ENCODE measurements at places on chromosomes 4 and X. TPM values are rescaled to one million over a fixed set of nuclear protein-coding genes. Genes with fewer than 3 reads are reported as not detected.

Gene CSTF2
- 11.4 TPM for total RNA-seq

Gene COX7B2
- total RNA-seq: not detected

Gene TMEM255A
- total RNA-seq: under 0.01 TPM

Gene LRP2BP
- total RNA-seq: 0.51 TPM

Gene H2BW2
- total RNA-seq: not detected

Gene UVSSA
- 4.6 TPM for total RNA-seq

Gene PPBP
- total RNA-seq: not detected

Gene EVC
- 39.0 TPM for total RNA-seq

Gene KLHL34
- not detected for total RNA-seq

Gene MAGEA12
- not detected for total RNA-seq

Gene MAGEB3
- not detected for total RNA-seq

Gene EOLA2
- total RNA-seq: 17.2 TPM

Gene ESX1
- not detected for total RNA-seq

Gene AADAT
- total RNA-seq: 3.5 TPM

Gene SLC34A2
- not detected for total RNA-seq

Gene MAGEA2B
- total RNA-seq: not detected

Gene FREM3
- total RNA-seq: not detected

Gene FBXO8
- total RNA-seq: 46.1 TPM

Gene C4orf46
- total RNA-seq: 11.2 TPM

Gene GJB1
- not detected for total RNA-seq

Gene CT55
- not detected for total RNA-seq

Gene FAM9B
- not detected for total RNA-seq

Gene XK
- 0.17 TPM for total RNA-seq

Gene HSPA4L
- 8.5 TPM for total RNA-seq

Gene BEX2
- 2.8 TPM for total RNA-seq

Gene ITIH6
- total RNA-seq: not detected

Gene TBX22
- not detected for total RNA-seq

Gene RPGR
- 5.1 TPM for total RNA-seq

Gene RAB33A
- 18.3 TPM for total RNA-seq

Gene GABRG1
- total RNA-seq: not detected

Gene ZDHHC15
- total RNA-seq: 0.17 TPM

Gene AKAP17A
- 17.8 TPM for total RNA-seq

Gene PPEF2
- not detected for total RNA-seq

Gene GRXCR1
- not detected for total RNA-seq

Gene RBM46
- total RNA-seq: not detected

Gene FAM47E
- total RNA-seq: 1.0 TPM

Gene TMEM128
- 21.3 TPM for total RNA-seq

Gene HNRNPDL
- 161 TPM for total RNA-seq

Gene CNKSR2
- 0.33 TPM for total RNA-seq

Gene GABRE
- 23.1 TPM for total RNA-seq

Gene RRH
- under 0.01 TPM for total RNA-seq

Gene DCAF8L2
- not detected for total RNA-seq

Gene PSAPL1
- not detected for total RNA-seq

Gene YY2
- total RNA-seq: 1.0 TPM

Gene ITM2A
- total RNA-seq: 0.17 TPM

Gene SLC10A6
- 0.51 TPM for total RNA-seq

Gene MCF2
- under 0.01 TPM for total RNA-seq

Gene CFAP47
- total RNA-seq: not detected

Gene RASL11B
- 0.26 TPM for total RNA-seq
